ENCODE measurements at places on chromosomes 11 and 22. TPM values are rescaled to one million over a fixed set of nuclear protein-coding genes. Genes with fewer than 3 reads are reported as not detected.

VSIG2 gene
- total RNA-seq: 0.26 TPM

LRP4 gene
- total RNA-seq: 1.9 TPM

KBTBD4 gene
- total RNA-seq: 29.5 TPM

TMEM191B gene
- total RNA-seq: 0.92 TPM

SLC25A1 gene
- 96.3 TPM for total RNA-seq

MMP1 gene
- 1,378 TPM for total RNA-seq

KREMEN1 gene
- total RNA-seq: 0.60 TPM

IGSF22 gene
- not detected for total RNA-seq

TEX54 gene
- 0.26 TPM for total RNA-seq

CCDC15 gene
- 2.6 TPM for total RNA-seq

ZNF70 gene
- 2.6 TPM for total RNA-seq

C1QTNF5 gene
- 101 TPM for total RNA-seq

IGSF9B gene
- total RNA-seq: 0.07 TPM

CDC42EP1 gene
- total RNA-seq: 19.5 TPM
